NCI-H2081 treated with DMSO at 0.1 percent for 48 hours (cell line): ENCODE measurements at places on chromosomes 2 and 18.

DNA sequence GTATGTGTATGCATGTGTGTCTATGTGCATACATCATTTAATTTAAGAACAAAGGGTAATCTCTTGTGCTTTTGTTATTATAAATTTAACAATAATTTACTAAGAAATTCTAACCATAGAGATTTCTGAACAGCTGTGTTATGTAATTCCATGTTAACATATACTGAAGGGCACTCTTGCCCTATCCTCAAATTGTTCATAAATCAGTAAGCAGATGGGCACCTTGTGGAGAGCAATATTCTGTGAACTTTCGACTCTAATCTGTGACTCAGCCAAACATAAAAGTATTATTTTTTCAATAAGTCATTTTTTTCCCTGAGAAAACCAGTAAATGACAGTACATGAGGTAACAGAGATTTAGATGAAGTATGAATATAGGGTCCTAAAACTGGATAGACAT lies 938.3 kb upstream of the CRIM1 start:
- DNase-seq: no peak

GRCh38 chr2:188693111-188693510 lies 281.1 kb upstream of the COL3A1 start:
- no peak for DNase-seq

DNA sequence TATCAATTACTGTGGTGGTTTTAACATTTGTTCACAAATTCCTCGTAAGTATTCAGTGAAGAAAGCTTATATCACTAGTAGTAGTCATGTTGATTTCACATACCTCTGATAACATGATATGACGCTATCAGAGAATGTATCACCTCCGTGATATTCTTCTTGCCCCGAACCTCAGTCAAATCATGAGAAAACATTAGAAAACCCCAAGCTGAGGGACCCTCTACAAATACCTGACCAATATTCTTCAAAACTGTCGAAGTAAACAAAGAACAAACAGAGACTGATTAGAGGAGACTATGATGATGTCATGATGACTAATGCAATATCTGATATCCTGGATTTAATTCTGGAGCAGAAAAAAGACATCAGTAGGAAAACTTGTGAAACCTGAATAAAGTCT lies 85.6 kb upstream of the SPOPL start:
- DNase-seq: no peak

GRCh38 chr2:46863882-46864281 lies 51.7 kb downstream of the MCFD2 start:
- no peak for DNase-seq

DNA sequence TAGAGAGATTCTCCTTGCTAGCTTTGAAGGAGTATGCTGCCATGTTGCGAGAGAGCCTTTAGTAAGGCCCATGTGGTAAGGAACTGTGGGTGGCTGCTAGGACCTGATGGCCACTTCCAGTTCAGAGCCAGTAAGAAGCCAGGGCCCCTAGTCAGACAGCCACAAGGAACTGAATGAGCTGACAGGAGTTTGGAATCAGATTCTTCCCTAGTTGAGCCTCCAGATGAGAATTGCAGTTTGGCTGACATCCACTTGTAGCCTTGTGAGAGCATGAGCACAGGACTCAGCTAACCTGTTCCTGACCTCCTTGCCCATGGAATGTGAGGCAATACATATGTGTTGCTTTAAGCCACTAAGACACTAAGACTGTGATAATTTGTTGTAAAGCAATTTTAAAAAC lies 1.2 kb upstream of the WDR7 start:
- DNase-seq: no peak

DNA sequence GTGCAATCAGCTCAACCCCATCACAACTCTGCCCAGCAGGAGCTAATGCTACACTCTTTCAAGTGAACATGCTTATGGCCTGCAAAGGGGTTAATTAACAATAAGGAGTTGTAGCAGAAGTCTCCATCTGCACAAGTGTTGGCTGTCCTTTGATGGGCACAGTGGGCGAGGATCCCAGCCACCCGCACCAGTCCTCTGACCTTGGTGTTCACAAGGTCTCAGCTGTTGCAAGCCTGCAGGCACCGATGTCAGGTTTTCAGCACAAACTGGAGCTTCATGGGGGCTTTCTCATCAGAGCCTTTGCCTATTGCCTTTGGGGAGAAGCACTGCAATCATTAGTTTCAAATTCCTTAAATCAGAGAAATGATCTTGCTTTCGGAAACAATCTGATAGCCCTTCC lies 60.9 kb upstream of the TMEM178A start:
- no peak for DNase-seq

GRCh38 chr2:199458009-199458805 lies 468 bp upstream of the SATB2 start:
- no peak for DNase-seq

DNA sequence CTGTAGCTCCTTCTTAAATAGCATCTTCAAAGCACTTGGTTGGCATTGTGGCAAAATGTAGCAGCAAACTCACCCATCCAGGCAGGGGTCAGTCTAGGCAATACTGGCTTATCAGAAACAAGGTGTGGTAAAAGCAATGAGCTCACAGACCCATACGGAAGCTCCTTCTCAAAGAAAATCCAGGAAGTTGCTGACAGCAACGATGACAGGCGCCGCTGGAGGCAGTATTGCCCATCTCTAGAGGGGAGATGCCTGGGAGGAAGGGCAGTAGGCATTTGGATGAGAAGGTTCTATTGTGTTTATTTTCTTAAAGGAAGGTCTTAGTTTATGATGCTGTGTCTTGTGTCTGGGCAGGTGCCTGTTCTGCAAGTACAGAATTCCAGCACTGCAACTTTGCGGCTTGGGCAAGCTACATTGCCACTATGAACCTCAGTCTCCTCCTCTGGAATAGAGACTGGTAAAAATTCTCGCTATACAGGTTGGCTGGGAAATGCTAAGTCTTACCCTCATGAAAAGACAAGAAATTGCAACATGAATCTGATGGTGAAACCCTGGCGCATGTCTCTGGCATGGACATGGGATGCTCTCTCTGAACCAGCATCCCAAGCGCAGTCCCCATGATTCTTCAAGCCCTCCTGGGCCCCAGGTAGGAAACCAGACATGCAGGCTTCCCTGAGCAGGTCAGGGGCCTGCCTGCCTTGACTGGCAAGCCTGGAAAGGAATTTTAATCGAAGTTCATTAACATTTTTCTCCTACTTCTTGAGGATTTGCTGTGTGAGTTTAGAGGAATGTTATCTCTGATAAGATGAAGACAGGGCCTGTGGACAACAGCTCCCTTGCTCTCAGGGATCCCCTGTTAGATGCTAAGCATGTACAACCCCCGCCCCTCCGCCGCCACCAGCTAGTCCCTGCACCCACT lies 156.0 kb downstream of the TFCP2L1 start:
- no peak for DNase-seq

DNA sequence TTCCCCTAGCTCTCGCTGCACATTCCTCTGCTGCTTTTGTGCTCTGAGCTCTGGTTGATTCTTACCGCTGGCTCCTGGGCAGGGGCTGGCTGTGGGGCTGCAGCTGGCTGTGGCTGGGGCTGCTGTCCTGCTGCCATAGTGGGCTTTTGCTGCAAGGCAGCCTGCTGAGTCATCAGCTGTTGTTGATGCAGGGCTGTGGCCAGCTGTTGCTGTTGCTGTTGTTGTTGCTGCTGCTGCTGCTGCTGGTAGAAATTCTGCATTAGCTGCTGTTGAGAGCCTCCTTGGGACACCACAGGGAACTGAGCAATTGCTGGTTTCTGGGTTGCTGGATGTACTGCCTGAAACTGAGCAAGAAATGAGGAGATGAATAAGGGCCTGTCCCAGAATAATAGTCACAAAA lies 77.2 kb upstream of the NFU1 start:
- DNase-seq: no peak

DNA sequence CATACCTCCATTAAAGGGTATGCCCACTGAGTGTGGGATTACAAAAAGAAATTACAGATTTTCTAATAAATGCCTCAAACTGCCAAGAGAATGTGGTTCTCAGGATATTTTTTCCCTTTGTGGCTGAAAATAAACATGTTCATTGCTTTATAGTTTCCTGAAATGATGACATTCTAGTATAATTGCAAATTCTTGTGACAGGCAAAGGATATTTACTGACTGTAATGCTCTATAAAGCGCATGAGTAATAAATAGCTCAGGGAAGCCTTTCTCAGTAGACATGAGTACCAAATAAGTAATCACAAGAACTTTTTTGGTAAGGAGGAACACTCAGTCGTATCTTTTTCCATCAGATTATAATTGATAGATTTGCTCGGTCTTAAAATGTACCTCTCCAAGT lies 72.3 kb downstream of the FTCDNL1 start:
- DNase-seq: no peak

DNA sequence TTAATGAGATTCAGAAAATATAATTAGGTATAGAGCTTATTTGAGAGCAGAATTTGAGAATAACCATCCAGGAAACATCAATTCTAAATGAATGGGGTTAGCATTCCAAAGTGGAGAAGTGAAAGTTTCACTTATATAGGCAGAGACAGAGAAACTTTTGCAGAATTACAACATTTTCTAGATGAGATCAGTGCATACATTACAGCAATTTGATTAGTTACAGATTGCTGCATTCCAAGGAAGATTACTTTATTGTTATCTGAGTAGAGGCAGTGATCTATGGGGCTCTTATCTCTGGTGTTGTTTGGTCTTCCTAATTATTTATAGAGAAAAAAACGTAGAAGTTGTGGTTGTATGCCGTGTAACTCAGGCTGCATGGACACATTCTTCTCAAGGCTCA lies 373.8 kb upstream of the SYT4 start:
- DNase-seq: no peak

DNA sequence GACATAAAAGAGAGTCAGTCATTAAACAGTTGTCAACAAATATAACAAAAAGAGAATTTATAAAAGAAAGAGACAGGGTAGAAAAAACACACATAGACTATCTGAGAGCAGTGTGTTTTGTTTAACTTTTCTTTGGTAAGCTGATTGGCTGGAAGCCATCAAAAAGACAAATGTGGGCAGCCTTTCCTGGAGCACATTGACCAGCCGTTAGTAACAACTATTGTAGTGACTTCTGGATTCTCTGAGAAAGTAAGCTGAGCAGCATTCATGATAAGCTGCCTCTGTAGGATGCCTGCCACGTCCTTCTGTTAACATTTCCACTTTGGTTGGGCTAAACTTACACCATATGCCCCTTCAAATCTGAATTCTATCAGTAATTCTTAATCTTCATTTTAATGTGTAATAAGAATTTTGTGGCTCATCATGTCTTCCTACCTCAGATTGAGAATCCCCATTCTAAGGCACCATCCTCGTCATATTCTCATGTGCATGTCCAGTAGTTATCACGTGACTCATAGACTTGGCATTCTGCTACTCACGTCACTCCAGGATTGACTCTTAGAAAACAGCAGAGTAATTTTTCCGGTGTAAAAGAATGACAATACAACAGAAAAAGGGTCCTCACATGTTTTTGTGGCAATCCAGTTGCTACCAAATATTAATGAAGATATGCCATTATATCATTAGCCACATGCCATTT lies 43.4 kb upstream of the DNAJC10 start:
- no peak for DNase-seq

DNA sequence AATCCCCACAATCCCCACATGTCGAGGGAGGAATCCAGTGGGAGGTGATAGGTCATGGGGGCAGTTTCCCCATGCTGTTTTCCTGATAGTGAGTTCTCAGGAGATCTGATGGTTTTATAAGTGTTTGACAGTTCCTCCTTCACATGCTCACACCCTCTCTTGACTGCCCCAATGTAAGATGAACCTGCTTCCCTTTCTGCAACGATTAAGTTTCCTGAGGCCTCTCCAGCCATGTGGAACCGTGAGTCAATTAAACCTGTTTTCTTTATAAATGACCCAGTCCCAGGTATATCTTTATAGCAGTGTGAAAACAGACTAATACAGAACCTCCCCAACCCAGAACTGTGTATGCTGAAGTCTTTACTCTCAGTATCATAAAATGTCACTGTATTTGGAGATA lies 289.5 kb upstream of the MMADHC start:
- DNase-seq: no peak
